ENCODE measurements at places on chromosomes 3 and 15.

GRCh38 chr3:141241616-141242376, 10.2 kb downstream of the PXYLP1 start:
- peak; percentile 10 for DNase-seq

DNA sequence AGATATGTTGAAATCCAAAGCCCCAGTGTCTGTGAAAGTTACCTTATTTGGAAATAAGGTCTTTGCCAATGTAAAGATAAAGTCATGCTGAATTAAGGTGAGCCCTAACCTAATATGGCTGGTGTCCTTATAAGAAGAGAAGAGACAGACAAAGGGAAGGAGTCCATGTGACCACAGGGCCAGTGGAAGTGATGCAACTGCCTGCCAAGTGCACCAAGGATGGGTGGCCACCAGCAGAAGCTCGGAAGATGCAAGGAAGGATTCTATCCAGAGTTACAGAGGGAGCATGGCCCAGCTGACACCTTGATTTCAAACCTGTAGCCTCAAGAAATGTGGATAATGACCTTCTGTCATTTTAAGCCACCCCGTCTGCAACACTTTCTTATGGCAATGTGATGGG, 35.3 kb upstream of the PGPEP1L start:
- DNase-seq, result no peak

DNA sequence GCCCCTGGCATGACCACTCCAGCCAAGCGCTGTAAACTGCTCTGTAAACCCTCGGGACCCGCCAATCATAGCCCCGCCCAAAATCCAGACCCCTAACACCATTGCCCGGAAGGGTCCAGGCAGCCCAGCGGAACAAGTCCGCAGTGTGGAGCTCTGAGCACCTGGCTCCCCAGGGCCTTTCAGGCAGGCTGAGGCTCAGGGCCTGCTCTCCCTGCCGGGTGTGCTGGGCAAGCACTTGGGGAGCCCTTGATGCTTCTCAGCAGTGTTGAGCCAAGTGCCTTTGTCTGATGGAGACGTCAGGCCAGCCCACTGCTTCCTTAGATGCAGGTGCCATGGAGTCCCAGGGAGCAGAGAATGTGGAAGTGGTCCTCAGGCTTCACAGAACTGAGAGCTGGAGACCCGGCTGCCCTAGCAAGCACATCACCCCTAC, 106.2 kb downstream of the TLE3 start:
- DNase-seq, result no peak

DNA sequence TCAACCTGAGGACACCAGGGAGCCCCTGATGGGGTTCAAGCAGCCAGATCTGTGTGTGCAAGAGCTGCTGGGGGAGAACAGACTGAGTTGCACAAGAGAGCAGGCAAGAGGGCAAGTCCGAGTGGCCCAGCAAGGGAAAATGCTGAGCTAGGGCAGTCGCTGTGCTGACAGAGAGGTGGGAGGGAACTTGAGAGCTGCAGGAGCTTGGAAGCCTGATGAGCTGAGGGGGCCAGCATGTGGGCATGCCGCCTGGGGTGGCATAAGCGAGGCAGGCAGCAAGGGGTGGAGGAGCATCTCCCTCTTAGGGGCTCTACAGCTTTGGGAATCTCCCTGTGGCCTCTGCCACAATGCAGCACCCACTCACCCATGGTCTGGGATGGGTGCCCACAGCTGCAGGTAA, 4.7 kb upstream of the CORO2B start:
- DNase-seq, result no peak

- DNase-seq, result no peak
Observed at GRCh38 chr3:48858709-48859108, 11.0 kb upstream of the PRKAR2A start.

DNA sequence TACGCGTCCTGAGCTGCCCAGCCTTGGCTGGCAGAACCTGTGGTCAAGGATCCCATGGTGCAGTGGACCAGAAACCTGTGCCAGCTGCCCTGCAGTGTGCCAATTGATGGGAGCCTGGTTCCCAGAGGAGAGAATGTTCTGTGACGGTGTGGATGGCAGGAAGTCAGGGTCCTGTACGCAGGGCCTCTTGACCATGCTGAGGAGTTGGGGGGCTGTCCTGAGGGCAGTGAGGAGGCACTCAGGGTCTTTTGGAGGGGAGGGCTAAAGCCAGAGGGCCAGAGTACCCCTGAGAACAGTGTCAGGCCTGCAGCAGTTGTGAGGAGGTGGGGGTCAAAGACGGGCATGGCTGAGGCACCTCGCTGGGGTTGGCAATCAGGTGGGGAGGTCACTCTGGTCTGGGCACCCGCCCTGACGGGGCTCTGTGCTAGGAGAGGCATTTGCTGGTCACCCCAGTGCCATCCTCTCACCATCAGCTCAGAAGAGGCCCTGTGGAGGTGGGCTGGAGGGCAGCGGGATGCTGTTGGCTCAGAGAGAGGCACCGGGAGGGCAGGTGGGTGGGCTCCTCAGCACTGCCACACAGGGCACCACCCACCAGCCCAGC, 61.0 kb downstream of the SCN5A start:
- no peak for DNase-seq

GRCh38 chr3:152613851-152614250, 221.1 kb upstream of the P2RY1 start:
- DNase-seq, result no peak

GRCh38 chr3:169552533-169552932, 111.0 kb downstream of the MECOM start:
- DNase-seq, result no peak

DNA sequence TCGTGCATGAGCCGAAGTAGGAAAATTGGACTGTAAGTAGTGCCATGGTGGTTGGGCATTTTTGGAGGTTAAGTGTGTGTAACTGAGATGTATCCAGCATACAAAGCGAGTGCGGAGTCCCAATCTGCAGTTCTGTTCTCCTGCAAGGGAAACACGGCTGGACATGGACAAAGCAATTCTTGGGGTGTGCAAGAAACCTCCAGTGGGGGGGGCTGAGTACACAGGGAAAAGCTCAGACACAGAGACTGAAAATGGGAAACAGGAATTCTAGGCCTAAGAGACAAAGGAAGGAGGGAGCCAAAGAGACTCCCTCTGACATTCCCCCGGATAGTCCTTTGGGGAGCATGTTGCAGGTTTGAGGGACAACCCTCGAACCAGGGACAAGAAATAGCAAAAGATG, 83.2 kb upstream of the PLSCR4 start:
- no peak for DNase-seq

DNA sequence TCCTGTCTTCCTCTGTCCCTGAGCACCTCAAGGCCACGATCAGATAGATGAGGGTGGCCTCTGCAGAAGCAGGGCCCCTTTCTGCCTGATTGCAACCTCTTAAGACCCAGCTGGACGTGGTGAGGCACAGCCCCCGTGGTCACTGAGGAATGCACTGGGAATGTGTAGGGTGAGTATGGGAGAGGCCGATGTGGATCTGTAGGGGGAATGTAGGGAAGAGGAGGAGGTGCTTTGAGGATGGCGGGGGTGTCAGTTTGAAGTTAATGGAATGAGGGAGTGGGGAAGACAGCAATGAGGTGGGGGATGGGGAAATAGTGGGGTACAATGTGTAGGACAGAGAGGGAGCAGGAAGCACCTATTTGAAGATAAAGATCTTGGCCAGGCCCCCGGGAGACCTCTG, 785 bp upstream of the IQCF5 start:
- DNase-seq, result no peak

DNA sequence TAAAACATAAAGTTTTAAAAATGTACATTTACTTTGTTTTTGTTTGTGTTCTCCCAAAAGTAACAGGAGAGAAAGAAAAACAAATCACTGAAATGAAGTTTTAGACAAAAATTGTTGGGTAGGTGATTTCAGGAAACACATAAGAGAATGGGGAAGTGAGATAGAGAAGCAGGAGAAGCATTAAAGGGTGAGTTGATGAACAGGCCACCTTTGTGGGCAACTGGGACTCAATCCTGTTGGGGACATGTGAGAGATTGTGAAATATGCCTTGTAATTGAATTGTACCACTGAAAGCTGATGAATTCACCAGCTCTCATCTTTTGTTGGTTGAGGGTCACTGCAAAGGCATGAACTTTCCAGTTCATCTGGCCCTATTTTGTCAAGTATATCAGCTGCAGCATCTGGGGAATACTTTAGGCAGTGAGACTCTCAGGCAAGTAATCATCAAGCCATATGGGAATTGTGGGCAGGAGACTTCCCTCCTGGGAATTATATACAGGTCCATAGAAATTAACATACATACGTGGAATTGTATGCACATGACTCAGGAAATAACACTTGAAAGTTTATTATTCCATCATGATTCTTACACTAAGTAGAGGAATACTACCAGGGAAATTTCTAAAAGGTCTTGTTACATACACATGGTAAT, 181.0 kb downstream of the ZBBX start:
- no peak for DNase-seq

DNA sequence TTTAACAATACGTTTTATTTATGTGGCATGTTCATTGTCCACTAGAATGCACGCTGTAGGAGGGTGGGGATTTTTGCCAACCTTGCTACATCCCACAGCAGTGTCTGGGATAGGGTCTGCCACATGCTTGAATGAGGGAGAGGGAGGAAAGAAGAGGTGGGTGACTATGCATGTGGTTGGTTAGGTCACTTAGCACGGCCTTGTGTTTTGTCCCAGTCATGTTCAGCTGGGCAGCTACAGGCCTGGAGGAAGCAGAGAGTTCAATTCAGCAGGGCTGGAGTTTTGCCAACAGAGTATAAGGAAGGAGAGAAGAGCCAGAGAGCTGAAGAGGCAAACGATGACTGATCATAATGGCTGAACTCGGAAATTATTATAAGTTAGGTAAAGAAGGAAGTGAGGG, 268.4 kb upstream of the NSMCE3 start:
- no peak for DNase-seq

DNA sequence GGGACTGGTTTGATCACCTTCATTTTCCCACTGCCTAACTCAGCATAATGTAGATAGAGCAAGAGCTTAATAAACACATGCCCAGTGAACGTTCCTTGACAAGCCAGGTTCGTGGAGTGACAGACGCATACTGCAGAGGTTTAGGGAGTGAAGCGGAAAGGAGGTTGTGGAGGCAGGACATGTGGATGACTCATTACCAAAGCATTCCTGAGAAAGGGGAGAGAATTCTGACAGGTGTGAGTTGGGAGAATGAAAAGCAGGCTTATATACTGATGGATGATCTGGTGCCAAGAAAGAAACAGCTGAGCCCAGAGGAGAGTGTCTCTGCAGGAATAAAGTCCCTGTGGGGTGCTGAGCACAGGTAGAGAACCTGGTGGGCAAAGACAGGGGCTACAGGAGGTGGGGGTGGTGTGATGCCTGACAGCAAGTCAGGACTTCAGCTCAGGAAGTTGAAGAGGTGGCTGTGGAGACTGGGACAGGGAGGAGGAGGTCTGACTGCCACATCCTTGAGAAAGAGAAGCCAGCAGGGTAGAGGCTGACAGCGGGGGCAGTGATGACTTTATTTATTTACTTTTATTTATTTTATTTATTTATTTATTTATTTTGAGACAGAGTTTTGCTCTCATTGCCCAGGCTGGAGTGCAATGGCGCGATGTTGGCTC, 2.4 kb upstream of the RPL29 start:
- DNase-seq, result peak; percentile 46

GRCh38 chr3:46086986-46087385, 59.7 kb upstream of the XCR1 start:
- no peak for DNase-seq

DNA sequence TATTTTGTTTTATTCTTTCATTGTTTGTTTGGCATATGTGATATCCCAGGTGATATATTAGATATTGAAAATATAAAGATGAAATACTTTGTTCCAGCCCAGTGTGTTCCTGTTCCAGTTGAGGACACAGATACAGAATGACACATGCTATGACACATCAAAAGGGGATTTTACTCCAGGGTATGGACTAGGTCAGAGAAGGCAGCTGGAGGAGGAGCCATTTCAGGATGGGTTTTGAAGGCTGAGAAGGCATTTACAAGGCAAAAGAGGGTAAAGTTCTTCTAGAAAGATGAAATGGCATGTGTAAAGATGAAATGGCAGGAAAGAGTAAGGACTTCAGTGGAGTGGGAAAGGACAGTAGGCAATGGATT, 163.8 kb downstream of the ZIC1 start:
- no peak for DNase-seq

DNA sequence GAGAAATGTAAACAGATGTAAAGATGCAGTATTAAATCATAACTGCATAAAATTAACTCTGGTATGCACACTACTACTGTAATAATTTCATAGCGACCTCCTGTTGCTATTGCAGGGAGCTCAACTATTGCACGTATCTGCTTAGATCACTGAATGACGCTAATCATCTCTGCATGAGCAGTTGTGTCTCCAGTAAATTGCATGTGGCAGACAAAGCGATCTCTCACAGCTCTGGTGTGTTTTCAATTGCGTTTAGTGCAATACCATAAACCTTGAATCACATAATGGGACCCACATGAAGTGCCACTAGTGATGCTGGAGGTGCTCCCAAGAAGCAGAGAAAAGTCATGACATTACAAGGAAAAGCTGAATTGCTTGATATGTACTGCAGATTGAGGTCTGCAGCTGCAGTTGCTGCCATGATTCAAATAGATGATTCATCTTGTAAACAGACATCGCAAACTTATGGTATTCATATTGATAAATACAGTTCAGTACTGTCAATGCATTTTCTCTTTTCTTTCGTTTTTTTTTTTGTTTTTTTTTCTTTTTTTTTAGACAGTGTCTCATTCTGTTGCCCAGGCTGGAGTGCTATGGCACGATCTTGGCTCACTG, 30.2 kb upstream of the LCTL start:
- no peak for DNase-seq

DNA sequence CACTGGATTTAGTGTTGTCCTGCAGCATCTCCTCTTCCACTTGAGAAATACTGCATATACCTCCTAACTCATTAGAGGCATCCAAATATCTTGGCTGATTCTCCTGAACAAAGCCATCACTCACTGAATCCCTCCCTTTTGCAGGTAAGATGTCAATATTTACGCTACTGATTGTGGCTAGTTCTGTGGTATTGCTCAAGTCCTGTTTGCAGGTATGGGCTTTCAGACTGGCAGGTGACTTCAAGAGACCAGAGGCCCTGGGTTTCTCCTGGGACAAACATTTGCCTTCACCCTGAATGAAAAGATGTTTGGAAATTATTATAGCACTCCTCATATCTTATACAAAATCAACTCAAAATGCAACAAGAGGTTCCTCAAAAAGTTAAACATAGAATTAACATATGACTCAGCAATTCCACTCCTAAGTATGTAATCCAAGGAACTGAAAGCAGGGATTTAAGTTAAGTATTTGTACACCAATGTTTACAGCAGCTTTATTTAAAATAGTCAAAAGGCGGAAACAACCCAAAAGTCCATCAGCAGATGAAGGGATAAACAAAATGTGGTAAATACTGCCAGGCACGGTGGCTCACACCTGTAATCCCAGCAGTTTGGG, 18.6 kb downstream of the NEK4 start:
- no peak for DNase-seq

DNA sequence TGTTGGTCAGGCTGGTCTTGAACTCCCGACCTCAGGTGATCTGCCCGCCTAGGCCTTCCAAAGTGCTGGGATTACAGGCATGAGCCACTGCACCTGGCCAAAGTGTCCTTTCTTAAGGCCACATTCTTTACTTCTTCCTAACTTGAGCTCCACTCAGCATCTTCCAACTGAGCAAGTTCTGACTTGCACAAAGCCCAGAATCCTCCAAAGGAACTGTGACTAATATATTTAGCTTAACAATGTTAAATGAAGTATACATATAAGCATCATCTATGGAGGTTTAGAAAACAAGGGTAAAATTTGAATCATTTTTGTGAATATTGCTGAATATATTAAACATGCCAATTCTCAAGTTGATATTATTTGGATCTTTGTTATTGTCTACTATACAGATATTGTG, 93.7 kb downstream of the SHQ1 start:
- no peak for DNase-seq
